ENCODE measurements at places on chromosomes 5 and 9.

DNA sequence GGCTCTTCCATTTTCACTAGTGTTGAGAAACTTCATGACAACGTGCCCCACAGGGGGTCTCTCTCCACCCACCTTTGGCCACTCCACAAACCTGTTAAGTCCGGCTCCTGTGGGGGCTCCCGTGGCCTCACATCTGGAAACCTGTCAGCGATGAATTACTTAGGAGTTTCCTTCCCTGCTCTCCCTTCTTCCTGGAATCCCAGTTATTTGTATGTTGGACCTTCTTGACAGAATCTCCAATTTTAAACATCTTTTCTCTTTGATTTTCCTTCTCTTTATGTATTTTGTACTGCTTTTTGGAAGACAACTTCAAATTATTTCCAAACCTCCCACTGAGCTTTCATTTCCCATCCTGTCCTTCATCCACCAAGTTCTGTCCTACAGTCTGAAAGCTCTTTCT, 55.1 kb upstream of the NRARP start:
- DNase-seq: no peak

DNA sequence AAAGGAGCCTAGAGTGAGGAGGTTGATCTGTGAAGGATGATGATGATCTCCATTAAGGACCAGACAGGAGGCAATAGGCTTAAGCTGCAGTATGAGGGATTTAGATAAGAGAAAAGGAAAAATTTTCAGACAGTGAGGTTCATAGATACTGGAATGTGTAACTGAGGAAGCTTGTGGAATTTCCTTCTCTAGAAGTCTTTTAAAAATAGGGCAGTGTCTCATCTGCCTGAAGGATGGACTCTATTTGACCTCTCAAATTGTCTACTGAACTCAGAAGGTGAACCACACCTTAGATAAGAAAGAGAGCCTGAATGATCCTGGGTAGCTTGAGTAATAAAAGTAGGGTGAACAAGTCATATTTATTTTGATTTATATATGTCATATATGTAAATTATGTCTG, 148.2 kb upstream of the CDKN2B start:
- DNase-seq: no peak

DNA sequence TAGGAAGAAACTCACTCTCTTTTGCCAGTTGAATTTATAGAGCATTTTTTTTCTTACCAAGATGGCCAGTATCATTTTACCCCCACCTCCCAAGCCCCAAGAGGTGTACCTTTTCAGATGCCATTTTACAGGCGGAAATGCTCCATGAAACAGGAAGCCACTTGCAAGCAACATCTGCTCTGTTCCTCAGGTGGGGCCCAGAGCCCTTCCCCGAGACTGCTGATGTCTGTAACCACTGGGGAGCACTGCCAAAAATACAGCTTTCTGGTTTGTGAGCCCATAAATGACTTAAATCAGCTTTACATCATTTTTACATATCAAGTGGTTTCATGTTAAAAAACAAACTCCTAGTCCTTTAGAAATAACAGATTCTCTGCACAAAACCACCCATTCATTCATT, 42.9 kb upstream of the GARNL3 start:
- DNase-seq: no peak

- DNase-seq: no peak
Measured at GRCh38 chr5:178356431-178356872, 123.8 kb upstream of the PHYKPL start.

DNA sequence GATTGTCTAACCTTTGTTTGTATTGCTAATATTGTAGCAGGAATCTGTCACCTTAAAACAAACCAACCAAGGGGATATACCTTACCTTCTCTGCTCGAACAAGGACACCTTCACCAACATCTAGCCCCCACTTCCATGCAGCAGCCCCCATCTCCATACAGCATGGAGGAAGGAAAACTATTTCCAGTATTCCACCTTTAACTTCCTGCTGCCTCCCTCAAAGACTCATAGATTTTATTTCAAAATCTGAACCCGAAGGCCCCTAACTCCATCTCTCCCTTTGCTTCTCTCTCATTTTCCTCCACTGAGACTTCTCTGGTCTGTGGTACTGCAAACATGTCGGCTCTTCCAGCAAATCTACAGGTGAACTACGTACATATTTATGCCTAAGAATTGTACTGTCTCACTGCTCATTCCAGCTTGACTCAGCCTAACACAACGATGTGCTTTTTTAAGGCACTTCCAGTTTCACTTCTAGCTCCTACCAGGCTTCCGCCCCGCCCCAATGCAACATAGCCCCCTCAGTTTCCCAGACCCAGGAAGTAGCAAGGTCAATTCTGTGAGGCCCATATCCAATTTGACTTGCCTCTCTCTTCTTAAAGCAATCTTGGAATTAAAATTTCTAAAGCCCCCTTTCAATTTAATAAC, 70.7 kb upstream of the RNF38 start:
- DNase-seq: no peak

Measured in activated CD8-positive, alpha-beta memory T cell treated with anti-CD3 and anti-CD28 coated beads for 48 hours (primary cell).